Activated T-cell treated with anti-CD3 and anti-CD28 coated beads for 4 hours (primary cell): ENCODE measurements at places on chromosomes 5 and 9.

- DNase-seq, result no peak
These were observed 37.9 kb downstream of the TENT4A start for GRCh38 chr5:6750951-6751685.

DNA sequence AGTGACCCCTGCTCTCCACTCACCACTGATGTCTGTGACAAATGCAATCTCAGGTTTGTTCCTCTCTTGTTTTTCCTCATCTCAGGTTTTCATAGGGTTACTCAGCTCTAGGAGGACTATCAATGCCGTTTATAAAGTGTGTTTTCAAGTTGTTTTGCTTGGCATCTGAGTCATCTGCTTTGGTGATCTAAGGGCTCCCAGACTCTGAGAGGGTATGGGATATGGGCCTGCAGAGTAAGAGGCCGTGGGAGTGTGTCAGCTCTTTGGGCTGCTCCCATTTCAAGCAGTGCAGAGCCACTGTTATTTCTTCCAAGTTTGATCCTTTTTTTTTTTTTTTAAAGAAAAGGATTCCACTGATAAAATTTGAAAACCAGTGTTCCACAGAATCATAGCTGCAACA is 46.3 kb downstream of the NNT start:
- no peak for DNase-seq

DNA sequence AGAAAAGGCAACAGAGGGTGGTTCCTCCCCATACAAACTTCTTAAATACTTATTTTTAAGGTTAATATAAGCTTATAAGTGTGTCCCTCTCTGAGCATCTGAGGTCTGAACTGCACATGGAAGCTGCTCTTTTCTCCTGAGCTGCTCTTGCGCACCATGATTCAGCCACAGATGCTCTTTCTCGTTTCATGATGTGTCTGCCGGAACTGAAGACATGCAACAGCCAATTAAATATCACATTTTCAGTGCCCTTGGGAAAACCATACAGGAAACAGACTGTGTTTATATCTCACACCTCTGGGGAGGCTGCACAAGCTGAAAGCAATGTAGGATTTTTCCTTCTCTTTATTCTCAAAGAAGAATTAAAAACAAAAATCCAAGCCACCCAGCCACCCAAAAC is 96.8 kb upstream of the NREP start:
- no peak for DNase-seq

- no peak for DNase-seq
These were observed 159.7 kb downstream of the PBX3 start for GRCh38 chr9:125906893-125907292.

- DNase-seq, result no peak
These were observed 56.3 kb downstream of the GPR21 start for GRCh38 chr9:123089790-123090189.

DNA sequence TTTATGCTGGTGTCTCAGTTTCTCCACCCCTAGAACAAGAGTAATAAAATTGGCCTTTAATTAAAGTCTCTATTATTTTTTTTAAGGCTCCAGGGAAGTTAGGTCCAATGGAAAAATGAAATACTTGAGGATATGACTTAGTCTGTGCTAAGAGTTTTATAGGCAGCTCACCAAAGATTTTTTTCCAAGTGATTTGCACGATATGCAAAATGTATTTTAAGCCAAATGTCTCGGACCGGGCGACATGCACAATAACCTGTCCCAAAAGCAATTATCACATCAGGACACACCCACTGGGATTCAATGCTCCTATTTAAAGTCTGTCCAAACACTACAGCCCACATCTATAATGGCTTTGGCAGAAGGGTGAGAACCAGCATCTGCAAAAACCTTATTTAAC is 136.1 kb upstream of the ANKH start:
- DNase-seq, result no peak

DNA sequence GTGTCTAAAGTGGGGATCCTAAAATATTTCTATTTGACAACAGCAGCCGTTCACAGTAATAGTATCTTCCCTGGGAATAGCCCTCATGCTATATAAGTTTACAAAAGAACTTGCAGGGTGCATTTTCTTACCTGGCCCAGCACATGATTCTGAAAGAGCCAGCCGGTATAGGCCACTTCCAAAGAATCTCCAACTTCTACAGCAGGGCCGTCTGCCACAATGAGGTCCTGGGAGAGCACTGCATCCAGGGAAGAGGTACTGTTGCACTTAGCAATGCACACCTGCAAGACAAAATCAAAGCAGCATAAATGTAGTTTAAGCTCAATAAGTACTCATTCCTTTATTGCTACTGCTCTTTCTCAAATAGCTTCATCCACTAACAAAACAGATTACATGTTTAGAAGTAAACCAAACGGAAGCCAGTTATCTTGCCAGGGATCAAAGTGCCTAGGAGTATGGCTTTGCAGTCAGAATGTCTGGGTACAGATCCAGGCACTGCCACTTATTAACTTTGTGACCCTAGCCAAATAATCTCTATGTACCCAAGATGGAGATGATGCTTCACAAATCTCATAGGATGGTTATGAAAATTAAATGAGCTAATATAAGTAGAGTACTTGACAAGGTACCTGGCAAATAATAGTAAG is 21.3 kb downstream of the FKBP15 start:
- no peak for DNase-seq

DNA sequence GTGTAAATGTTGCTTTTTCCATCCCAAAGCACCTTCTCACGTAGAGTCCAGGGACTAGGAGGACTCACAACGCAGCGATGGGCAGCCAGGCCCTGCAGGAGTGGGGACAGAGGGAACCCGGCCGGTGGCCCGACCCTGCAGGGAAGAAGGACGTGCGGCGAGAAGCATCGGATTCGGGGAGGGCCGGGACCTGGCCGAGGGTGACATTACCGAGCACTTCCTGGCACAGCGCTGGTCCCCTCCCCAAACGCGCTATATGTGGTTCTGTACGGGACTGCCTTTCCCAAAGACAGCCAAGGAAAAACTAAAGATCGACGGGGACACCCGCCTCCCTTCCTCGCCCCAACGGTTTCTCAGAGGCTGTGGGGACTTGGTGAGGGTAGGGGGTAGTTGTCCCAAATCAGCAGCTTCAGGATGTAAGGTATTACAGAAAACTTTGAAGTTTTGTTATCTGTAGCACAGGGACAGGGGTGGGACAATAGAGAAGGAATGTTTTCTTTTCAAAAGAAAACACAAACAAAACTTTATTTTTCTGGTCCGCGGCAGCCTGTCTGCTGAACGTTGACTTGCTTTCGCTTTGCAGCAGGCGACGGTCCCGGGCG is 887 bp upstream of the MAP3K1 start:
- DNase-seq, result peak; percentile 19

DNA sequence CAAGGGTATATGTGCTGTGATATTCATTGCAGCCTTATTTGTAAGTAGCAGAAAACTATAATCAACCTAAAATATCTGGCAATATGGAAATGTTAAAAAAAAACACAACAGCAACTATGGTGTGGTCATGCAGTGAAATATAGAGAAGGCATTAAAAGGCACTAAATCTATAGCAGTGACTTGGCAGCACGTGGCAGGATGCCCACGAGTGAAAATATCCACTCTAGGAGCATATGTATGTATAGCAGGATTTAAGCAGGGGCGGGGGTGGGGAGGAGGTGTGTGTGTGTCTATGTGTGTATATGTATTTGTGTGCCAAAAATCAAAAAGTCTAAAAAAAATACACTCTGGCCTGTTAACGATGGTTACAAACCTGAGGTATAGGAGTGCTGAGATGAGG is 115.6 kb downstream of the RPS23 start:
- DNase-seq, result no peak

GRCh38 chr9:21558615-21559401 is 76.7 kb upstream of the IFNE start:
- no peak for DNase-seq

GRCh38 chr9:133468777-133469421 is 9.1 kb downstream of the CACFD1 start:
- DNase-seq, result no peak

- DNase-seq, result no peak
These were observed 51.2 kb downstream of the PARP8 start for GRCh38 chr5:50717651-50718050.

DNA sequence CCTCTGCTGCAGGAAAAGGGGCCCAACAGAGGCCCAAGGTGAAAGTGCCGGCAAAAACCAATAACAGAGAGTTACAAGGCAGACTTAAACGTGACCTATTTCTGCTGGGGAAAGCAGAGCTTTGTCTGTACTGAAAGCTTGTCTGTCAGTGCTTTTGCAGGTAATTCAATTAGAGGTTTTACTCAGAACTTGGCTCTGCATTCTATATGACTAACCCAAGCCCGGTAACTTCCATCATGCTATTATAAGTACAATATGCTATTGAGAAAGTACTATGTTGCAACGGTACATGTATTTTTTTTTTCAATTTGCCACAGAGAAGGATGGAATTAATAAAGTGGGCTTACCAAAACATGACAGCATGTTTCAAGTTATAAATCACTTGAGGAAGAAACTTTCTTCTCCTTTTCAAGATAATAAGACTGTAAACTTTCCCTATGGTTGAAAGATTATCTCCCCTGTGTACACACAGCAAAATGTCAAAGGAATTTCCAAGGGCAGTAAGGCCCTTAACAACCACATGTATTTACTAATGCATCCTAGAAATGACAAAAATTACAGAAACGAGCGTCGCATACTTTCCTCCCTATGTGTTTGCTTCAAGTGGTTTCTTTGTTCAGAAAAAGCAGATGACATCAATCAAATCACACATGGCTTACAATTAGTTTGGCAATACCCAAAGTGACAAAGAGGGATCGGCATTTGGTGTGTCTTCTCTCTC is 282.4 kb downstream of the EFNA5 start:
- no peak for DNase-seq

DNA sequence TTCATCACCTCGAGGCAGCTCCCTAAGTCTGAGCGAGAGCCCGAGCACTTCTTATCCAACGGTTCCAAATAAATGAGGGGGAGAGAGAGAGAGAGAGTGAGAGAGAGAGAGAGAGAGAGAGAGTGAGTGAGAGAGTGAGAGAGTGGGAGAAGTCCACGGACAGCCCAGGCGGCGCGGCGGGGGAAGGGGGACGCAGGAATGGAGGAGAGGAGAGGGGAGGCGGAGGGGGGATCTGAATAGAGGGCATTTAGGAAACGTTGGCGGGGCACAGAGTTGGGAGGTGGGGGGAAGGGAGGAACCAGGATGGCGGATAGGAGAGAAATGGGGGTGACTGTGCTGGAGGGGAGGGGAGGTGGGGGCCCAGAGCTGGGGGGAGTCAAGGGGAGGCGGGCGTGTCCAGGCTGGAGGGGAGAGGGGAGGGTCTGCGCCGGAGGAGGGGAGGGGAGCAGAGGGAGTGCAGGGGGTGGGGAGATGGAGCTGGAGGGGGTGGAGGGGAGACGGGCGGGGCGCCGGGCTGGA is 398 bp upstream of the BASP1 start:
- DNase-seq, result no peak

GRCh38 chr5:132406144-132406783 is 36.8 kb downstream of the SLC22A5 start:
- DNase-seq, result no peak

- no peak for DNase-seq
These were observed 138.5 kb downstream of the MPDZ start for GRCh38 chr9:13140843-13141592.

- DNase-seq, result peak; percentile 27
These were observed 61.7 kb downstream of the MRPL36 start for GRCh38 chr5:1737790-1738405.

GRCh38 chr5:143820451-143820850 is 8.5 kb downstream of the HMHB1 start:
- DNase-seq, result no peak

GRCh38 chr5:171629628-171630349 is 155.8 kb upstream of the SMIM23 start:
- DNase-seq, result no peak

DNA sequence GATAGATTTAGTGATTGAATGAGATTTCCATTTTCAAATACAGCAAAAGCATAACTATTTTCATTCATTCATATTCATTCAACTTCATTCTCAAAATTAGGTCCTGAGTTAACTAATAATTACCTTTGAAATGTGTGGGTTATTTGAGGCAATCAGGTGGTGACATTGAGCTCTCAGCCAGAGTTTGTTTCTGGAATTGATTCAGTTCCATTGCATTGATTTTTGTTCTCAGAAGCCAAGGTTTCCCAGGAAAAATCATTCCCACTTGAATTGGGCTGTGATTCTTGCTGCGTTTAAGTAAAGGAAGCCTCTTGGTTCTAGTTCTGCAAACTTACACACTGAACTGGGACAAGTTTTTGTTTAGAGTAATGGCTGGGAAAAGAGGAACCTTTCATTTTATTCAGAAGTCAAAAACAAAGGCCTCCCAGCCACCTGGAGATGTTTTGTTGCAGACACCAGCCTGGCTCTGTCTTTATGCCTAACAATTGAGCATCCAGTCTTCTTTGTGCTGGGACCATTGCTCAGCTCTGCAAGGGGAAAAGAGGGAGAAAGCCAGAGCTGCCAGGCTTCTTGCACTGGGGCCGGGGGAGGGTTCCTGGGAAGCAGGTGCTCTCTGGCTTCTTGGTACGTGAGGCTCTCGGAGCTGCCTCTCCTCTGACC is 198.6 kb downstream of the TRIO start:
- no peak for DNase-seq

DNA sequence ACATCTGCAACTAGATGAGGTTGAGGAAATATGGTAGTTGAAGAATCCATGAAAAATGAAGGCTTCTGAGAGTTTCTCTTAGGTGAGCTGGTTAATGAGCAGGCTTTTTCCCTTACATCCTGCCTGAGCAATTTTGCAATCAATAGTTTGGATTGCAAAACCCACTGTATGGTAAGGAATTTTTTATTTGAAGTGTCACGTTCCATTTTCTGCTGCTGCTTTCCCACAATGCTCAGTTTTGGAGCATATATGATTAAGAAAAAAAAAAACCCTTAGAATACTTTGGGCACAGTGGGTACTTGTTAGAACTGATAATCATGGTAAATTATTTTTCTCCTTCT is 144.2 kb downstream of the PCSK1 start:
- no peak for DNase-seq

- no peak for DNase-seq
These were observed 44.0 kb upstream of the MAP1B start for GRCh38 chr5:72063219-72063819.

DNA sequence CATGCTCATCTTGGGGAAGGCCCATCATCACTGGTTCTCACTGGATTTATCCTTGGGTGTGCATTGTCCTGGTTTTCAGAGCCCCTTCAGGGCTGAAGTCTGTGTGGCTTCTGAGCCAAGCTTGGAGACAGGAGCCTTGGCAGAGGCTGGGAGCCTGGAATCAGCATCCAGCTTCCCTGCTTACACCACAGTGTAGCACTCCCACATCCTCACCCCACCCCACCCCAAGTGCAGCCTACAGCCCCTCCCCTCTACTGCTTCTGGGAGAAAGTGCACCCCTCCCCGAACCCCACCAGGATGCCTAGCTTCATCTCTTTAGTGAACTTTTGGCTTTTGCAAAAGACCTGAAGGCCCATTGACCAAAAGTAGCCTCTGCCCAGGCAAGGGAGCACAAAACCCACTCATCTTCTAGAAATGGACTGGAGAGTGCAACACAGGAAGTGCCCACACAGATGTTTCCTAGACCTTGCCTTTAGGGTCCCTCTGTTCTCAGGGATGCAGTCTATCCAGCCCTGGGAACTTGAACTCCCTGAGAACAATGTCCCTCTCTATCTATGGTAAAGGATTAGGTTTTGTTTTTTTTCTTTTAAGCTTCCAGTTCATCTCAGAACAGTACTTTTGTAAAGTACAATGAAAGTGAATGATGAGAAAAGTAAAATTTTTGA is 189.7 kb downstream of the PALM2AKAP2 start:
- DNase-seq, result no peak
